ENCODE measurements at places on chromosomes 3 and 15. TPM values are rescaled to one million over a fixed set of nuclear protein-coding genes. Genes with fewer than 3 reads are reported as not detected.
A peak's percentile ranks its signal among the peaks of the same experiment; 100 is the strongest.

EIF1B gene
- total RNA-seq, result 23.3 TPM

DNA sequence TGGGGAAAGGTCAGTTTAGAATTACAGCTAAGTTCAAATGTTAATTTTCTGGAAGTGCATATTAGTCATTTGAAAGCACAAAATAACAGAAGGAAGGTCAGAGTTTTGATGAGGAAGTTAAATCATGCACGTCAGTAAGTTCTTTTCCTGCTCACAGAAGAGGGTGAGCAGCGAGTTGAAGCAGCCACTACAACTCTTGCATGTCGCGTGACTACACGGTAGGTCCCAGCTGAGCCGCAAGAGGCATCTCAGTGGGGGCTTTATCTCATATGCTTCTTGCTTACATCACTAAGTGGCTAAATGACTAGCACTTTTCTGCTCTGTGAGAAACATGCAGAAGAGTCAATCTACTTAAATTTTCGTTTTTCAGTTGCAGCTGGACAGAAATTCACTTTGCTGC is 21.3 kb upstream of the SEC62 start:
- DNase-seq, result peak; percentile 34

GRCh38 chr3:160831401-160831800 is 75.4 kb downstream of the PPM1L start:
- DNase-seq, result no peak

DNA sequence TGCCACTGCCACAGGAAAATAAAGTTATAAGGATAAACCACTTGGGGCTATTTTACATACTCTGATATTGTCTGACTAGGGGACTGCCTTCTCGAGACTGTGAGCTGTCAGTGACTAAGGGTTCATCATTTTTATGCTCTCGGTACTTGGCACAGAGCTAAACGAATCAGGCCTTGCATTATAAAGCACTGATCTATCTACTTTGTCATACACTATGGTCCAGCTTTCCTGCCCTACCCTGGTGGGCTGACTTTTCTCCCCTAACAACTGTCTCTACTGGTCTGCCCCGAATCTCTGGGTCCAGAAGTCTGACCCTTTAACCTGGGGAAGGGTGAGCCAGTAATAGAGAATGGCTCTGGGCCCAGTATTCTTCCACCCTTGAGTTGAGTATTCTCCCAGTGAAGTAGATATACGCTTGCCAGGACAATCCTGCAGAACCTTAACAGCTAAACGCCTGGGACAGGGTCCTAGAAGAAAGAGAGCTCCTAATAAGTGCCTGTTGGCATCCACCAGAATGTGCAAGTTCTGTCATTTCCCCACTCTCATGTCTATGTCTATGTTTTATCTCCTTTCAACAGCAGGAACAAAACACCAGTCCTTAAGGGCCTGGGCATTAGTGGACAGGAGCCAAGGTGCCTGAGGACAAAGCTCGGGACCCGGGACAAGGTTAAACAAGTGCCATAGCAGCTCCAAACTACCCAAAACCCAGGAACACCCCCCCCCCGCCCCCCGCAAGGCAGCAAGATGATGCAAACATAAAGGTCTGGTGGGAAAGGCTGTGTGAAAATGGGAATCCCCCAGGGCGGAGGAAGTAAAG is 1.2 kb downstream of the LARP6 start:
- peak; percentile 70 for DNase-seq

GRCh38 chr3:10280177-10280529 is 12.6 kb downstream of the GHRL start:
- DNase-seq, result no peak

GRCh38 chr3:63990733-63991132 is 32.6 kb downstream of the PSMD6 start:
- DNase-seq, result no peak

DNA sequence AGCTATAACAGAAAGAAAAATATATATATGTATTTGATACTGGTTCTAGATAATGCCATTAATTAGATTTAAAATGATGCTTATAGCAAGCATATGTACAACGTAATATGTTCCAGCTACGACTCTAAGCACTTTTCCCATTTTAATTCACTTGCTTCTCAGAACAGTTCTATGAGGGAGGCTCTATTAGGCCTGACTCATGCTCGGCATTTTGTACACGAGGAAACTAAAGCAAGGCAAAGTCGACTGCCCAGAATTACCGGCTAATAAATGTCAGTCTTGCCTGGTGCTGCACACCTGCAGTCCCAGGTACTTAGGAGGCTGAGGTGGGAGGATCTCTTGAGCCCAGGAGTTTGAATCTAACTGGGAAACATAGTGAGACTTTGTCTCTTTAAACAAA is 106.0 kb downstream of the PTPRG start:
- no peak for DNase-seq

NANOGP8 gene
- not detected for total RNA-seq

Measured in cardiac muscle cell (in vitro differentiated cells and primary cell).